ENCODE measurements at places on chromosomes 6 and 20.
A peak's percentile ranks its signal among the peaks of the same experiment; 100 is the strongest.

DNA sequence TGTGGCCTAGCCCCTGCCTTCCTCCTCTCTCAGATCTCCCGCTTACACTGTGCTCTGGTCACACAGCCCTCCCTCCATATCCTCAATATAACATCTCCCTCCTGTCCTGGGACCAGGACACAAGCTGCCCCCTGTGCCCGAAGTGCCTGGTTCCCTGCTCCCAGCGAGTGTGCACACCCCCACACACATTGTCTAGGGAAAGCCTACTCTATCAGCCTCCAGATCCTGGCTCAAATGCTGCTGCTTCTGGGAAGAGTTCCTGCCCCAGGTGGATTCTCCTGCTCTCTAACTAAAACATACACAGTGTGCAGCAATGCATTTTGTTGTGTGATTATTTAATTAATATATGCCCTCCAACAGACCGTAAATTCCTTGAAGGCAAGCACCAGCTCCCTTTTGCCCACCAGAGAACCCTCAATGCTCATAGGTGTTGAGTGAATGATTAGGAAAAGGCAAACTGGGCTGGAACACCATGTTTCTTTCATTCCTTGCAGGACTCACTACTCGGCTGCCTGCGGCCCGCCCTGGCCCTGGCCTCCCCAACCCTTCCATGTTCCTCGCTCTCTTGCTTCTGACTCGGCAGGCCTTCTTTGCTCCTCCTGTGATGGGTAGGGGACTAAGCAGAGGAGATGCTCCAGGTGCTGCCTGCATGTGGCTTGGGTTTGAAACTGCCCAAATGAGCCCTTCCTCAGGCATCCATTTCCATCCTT is 194.6 kb downstream of the ZDHHC14 start:
- DNase-seq: no peak

DNA sequence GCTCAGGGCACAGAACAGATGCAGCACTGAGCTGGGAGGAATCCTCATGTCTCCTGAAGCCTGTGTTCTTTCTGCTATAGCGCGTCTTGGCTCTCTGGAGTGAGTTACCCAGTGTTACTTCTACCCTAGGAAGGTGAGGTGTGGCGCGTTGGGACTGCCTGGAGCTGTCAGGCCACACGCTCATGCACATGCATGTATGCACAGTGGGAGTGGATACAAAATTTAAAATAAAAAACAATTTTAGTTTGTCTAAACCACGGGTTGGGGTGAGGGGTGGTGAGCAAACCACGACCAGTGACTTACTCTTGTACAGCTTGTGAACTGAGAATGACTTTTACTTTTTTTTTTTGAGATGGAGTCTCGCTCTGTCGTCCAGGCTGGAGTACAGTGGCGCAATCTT is 298.6 kb upstream of the SUPT3H start:
- DNase-seq: no peak

DNA sequence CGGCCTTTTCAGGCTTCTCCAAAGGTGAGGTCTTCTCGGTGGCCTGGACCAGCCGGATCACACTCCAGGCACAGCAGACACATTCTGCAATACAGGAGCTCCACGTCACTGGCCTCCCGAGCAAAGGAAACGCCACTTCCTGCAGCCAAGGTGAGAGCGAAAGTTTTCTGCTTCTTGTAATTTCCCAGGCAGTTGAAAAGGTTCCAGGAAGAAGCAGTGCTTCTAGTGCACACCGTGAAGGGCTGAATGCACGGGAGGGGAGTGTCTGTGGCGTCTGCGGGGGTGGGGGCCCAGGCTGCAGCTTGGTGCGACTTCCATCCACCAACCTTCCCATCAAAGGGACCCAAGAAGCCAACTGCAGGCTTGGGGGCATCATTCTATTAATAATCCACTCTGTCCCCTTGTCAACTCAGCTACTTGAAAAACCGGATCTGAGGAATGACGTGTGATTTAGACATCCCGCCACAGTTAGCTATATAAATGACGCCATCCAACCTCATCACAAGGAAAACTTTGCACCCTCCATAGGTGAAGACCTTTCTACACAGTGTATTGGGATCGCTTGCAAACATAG is 61.1 kb downstream of the NFATC2 start:
- DNase-seq: no peak

GRCh38 chr20:19699180-19699971 is 58.7 kb upstream of the RIN2 start:
- DNase-seq: no peak

GRCh38 chr6:161557333-161558107 is 283.7 kb upstream of the AGPAT4 start:
- DNase-seq: no peak

GRCh38 chr6:105884426-105884825 is 201.7 kb upstream of the PRDM1 start:
- no peak for DNase-seq

GRCh38 chr6:40671001-40671693 is 84.0 kb upstream of the LRFN2 start:
- DNase-seq: no peak

DNA sequence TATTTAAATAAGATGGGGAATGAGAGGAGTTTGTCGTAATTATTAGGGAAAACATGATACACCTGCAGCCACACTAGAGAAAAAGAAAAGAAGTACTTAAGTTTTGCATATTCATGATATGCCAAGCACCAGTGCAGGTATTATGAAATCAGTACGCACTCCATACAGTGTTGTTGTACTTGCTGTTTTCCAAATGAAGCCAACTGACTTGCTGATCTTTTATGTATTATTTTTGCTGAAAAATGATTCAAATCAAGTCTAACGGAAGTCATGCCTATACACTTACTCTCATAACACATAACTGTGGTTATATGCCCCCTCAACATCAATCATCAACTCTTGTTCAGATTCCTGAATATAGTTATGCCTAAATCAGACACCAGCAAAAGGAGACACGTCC is 584.9 kb upstream of the EYS start:
- no peak for DNase-seq

DNA sequence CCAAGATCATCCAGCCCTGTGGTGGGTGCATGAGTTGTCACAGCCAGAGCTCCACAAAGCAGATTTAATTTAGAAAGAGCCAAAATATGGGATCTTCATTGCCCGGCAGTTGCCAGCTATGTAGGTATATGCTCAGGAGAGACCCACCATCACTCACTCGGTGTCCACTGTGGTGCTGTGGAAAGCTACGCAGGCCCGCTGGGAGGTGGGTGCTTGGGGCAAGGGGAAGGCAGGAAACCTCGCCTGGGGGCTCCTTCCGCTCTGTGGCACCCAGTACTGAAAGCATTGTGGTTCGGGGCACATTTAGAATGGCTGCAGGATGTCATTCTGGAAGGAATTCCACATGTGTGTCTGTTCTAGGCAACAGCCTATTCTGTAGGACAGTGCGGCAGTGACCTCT is 259.9 kb downstream of the TAF4 start:
- DNase-seq: no peak

GRCh38 chr20:33883164-33883563 is 72.0 kb downstream of the CHMP4B start:
- DNase-seq: no peak

DNA sequence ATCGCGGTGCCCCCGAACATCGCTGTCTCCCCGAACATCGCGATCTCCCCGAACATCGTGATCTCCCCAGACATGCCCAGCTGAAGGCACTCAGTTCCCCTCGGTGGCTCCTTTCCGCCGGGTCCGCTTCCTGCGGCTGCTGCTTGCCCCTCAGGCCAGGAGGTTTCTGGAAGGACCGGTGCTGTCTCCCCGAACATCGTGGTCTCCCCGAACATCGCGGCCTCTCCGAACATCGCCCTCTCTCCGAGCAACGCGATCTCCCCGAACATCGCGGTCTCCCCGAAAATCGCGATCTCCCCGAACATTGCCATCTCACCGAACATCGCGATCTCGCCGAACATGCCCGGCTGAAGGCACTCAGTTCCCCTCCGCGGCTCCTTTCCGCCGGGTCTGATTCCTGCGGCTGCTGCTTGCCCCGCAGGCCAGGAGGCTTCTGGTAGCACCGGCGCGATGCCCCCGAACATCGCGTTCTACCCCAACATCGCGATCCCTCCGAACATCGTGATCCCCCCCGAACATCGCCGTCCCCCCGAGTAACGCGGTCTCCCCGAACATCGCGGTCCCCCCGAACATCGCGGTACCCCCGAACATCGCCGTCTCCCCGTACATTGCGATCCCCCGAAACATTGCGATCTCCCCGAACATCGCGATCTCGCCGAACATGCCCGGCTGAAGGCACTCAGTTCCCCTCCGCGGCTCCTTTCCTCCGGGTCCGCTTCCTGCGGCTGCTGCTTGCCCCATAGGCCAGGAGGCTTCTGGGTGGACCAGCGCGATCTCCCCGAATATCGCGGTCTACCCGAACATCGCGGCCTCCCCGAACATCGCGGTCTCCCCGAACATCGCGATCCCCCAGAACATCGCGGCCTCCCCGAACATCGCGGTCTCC is 808 bp downstream of the ULBP1 start:
- peak; percentile 45 for DNase-seq

GRCh38 chr20:58457083-58457695 is 58.0 kb downstream of the APCDD1L start:
- no peak for DNase-seq

GRCh38 chr6:133767357-133767970 is 121.4 kb upstream of the TCF21 start:
- DNase-seq: no peak

DNA sequence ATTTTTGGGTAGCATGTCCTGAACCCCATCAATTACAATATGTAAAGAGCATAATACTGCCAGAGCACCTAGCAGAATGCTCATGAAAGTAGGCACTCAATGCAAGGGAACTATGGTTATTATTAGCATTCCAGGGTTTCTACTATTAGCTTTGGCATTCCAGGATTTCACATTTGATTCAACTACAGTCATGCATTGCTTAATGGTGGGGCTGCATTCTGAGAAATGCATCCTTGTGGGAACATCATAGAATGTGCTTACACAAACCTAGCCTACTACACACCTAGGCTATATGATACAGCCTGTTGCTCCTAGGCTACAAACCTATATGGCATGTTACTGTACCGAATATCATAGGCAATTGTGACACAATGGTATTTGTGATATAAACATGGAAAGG is 247.8 kb downstream of the CD83 start:
- DNase-seq: no peak
